Stimulated activated CD8-positive, alpha-beta memory T cell treated with anti-CD3 and anti-CD28 coated beads, Interleukin-15, amount 100 ng/mL, for 1 hour (primary cell): ENCODE measurements at places on chromosomes 6 and 20.

GRCh38 chr6:1602049-1602713 is 7.5 kb upstream of the FOXC1 start:
- DNase-seq = no peak

- no peak for DNase-seq
These were observed 22.1 kb upstream of the KCNK5 start for GRCh38 chr6:39251406-39251805.

- DNase-seq = no peak
These were observed 78.9 kb downstream of the ANKRD60 start for GRCh38 chr20:58149437-58150091.

- no peak for DNase-seq
These were observed 47.0 kb downstream of the ARHGAP18 start for GRCh38 chr6:129662980-129663431.

DNA sequence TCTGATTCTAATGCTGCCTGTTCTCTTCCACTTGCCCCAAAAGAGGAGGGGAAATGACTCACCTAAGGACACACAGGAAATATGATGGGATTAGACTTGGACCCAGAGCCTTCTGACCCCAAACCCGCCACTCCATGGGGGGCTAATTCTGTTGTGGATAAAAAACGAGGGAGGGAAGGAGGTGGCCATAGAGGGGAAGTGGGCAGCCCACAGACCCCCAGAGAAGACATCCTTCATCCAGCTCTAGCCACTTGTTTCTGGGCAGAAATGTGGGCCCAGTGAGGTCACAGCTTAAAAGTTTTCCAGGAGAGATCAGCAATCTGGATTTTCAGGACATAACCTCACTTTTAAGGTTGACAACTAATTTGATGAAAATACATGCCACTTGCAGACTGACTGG is 202.1 kb downstream of the ANKRD60 start:
- DNase-seq = no peak

DNA sequence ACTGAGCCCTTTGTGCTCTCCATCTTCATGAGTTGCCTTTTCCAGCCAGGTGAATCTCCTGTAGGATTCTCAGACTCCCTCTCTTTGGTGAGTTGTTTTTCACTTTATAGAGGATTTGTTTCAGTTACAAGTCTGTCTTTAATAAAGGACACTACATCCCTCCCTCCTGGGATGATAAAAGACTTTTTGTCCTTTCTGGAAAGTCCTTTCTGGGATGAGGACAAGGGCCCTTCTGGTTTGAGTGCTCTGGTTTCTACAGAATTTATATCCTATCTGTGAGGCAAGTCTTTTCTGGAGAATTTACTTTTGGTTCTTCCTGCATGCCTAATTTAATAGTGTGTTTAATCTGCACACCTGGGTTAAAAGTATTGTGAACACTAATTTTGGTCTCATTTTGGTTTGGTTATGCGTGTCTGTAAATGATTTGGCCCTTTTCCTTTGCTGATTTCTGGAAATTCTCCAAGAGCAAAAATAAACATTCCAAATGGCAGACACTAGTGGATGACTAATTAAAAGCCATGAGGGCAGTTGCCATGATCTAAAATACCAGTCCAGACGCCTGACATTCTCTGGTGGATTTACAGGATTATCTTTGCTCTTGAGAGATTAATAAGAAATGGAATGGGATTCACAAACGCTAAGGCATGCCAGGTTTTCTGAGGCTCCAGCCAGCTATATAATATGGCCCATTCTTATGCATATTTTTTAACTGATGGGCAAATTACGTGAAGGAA is 44.8 kb downstream of the TCP11 start:
- DNase-seq = no peak

GRCh38 chr20:44709380-44709779 is 5.8 kb upstream of the CCN5 start:
- no peak for DNase-seq

GRCh38 chr20:55693641-55694040 is 311.7 kb downstream of the CBLN4 start:
- DNase-seq = no peak

GRCh38 chr6:168163096-168163731 is 84.2 kb upstream of the FRMD1 start:
- no peak for DNase-seq

GRCh38 chr6:49550492-49551077 is at the start of gene C6orf141:
Gene C6orf141, plus strand, starts transcription at chr6:49550668. Its CDS starts 125 bp downstream, at chr6:49550793.
- no peak for DNase-seq

DNA sequence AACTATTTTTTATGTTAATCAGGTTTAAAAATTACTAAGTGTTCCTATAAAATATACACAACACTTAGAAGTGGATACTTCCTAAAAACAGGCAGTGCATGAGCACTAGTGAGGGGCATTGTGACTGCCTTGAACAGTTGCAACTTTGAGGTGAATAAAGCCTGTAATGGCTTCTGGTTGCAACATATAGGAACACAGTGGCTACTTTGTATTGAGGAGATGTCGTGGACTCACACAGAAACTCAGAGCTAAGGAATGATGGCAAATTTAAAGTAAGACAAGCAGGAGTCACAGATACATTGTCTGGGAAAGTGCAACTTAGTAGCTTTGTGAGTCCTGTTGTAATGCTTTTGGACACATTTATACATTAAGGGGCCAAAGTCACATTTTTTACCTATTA is 861 bp upstream of the HLA-A start:
- no peak for DNase-seq

DNA sequence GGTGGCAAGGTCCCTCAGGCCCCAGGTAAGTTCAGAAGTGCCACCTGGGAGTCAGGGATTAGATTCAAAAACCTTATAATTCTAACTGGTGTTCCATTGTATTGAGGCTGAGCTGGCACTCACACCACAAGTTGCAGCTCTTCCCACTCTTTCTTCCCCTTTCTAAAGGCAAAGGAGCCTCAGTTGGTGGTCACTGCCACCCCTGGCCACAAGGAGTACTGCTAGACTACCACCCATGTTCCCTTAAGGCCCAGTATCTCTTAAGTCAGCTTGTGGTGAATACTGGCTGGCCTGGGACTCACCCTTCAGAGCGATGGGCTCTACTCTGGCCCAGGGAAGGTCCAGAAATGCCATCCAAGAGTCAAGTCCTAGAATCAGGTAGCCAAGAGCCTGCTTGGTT is 421.1 kb upstream of the KHDRBS2 start:
- DNase-seq = no peak

- DNase-seq = no peak
These were observed 3.5 kb upstream of the LBP start for GRCh38 chr20:38342713-38343310.

DNA sequence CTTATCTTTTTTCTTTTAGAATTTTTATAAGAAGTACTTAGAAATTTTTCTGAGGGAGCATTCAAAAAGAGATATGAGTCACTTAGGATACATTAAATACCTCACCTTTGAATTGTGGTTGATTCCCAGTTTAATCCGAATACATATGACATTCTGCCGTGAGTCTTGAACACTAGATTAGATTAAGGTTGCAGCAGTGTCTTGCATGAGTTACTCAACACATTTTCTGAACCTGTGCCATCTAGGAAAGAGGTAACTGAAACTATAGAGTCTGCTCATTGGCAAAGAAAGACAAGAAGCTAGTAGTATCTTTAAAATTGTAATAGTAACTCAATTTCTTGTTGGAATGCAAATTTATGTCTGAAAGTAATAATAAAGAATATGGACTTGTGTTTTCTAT is 14.9 kb downstream of the PEX3 start:
- no peak for DNase-seq

- DNase-seq = no peak
These were observed at the start of gene HLA-DRB1 for GRCh38 chr6:32589596-32590449. Gene HLA-DRB1, minus strand, starts transcription at chr6:32589848. Its CDS starts 106 bp downstream, at chr6:32589742.

DNA sequence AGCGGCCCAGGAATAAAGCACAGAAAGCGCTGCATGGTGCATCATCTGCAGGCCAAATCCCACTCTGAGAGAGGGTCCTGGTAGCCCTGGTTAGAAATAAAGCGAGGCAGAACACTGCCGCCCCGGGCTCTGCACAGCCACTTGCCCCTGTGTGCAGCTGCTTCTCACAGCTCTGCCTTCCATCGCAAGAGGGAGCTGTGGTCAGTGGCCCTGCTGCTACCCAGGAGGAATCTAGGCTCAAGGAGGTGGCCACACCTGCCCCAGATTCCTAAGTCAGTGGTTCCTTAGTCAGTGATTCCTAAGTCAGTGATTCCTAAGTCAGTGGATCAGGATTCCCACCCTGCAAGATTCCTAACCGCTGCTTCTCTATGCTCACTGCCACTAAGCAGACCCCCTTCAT is 8.8 kb downstream of the CDH4 start:
- no peak for DNase-seq

DNA sequence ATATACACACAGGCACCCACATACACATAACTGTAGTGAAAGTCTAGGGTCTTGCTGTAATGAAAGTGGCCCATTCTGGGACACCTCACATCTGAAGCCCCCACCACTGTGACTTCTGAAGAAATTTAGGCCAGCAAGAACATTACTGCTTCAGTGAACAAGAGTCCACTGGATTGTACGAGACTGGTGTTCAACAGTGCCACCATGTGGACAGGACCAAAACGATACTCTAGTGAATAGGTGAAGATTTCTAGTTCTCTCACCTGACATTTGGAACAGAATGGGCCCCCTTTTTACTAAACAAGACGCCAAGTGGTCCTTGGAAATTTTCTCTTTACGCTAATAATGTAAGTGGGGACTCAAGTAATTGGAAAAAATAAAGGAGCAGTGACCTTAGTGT is 156.9 kb downstream of the MAFB start:
- DNase-seq = no peak

DNA sequence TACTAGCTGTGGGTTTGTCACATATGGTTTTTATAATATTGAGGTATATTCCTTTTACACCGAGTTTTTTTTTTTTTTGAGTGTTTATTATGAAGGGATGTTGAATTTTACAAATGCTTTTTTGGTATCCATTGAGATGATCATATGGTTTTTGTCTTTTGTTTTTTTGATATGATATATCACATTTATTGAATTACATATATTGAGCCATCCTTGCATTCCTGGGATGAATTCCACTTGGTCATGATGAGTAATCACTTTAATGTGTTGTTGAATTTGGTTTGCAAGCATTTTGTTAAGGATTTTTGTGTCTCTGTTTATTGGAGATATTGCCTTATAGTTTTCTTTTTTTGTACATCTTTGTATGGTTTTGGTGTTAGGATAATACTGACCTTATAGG is 3.3 kb upstream of the ZNF337 start:
- DNase-seq = no peak
